A549 treated with RU486 at 1 μM for 4 hours (cell line): ENCODE measurements at places on chromosomes 12 and 14. TPM values are rescaled to one million over a fixed set of nuclear protein-coding genes. Genes with fewer than 3 reads are reported as not detected.

The NXPH4 gene
- total RNA-seq: 3.9 to 6.8 TPM (median 5.6 TPM) in 5 replicates

The IKZF4 gene
- 1.8 to 3.4 TPM (median 2.4 TPM) in 5 replicates for total RNA-seq

The B4GALNT3 gene
- total RNA-seq: 0.43 to 1.0 TPM (median 0.64 TPM) in 5 replicates

The KRT74 gene
- total RNA-seq: not detected in 5 replicates

The KRT77 gene
- not detected in 5 replicates for total RNA-seq

The ANG gene
- 8.3 to 12.0 TPM (median 11.4 TPM) in 5 replicates for total RNA-seq

The PLA2G1B gene
- not detected in 5 replicates for total RNA-seq

The TCP11L2 gene
- total RNA-seq: 2.3 to 4.8 TPM (median 2.5 TPM) in 5 replicates

The DPF3 gene
- total RNA-seq: 0.13 to 0.61 TPM (median 0.23 TPM) in 5 replicates

The EFS gene
- total RNA-seq: not detected in 5 replicates

The IAPP gene
- total RNA-seq: not detected in 5 replicates

The OR4E2 gene
- not detected in 5 replicates for total RNA-seq

The SSTR1 gene
- not detected in 5 replicates for total RNA-seq

The LRP1-AS gene
- total RNA-seq: not detected in 5 replicates

The SERPINA9 gene
- total RNA-seq: not detected in 5 replicates

The PLEK2 gene
- total RNA-seq: 22.6 to 30.6 TPM (median 24.8 TPM) in 5 replicates

The HNRNPA1 gene
- 1,552 to 2,740 TPM (median 1,607 TPM) in 5 replicates for total RNA-seq

The CD163 gene
- not detected in 5 replicates for total RNA-seq
